ENCODE measurements at places on chromosomes 2 and 18.

- DNase-seq, result no peak
These were observed 166.7 kb downstream of the C1D start for GRCh38 chr2:67896076-67896475.

DNA sequence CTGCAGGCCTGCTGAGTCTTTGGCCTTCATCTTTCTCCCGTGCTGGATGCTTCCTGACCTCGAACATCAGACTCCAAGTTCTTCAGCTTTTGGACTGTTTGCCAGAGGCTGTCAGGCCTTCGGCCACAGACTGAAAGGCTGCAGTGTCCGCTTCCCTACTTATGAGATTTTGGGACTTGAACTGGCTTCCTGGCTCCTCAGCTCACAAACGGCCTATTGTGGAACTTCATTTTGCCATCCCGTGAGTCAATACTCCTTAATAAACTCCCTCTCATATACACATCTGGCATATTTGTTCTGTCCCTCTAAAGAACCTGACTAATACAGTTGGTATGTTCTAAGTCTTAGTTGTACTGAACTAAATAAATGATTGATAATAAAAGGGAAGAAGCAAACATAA, 702.8 kb upstream of the LINC00305 start:
- no peak for DNase-seq

DNA sequence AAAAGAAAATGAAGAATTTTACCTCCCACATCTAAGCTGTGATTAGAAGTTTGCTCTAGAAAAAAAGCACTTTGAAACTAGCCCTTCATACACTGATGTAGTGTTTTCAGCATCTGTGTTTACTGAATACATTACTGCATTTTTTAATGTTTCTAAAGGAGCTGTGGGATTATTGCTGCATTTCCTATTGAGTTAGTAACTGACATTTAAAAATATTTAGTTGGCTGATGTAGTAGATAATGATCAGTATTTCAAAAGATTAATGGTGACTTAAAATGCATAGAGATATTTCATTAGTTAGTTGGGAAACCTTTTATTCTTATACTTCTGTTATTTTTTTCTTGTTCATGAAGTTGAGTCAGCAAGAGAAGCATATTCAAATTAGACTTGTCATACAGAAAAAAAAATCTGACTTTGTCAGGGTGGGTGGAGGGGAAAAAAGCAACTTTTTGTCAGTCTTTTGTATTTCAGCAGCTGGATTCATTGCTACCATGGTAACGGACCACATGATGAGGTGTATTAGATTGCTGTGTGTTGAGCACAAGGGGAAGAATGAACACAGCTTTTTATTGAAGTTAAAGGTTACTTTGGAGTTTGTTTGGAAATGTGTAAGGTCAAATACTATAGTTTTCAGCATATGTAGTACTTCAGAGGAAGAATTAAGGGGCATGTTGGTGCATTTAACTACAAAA, at the start of gene DTNA:
Gene DTNA, plus strand, starts transcription at position 549 of the 692 bp plus-strand sequence. CDS start 45,679 bp downstream, outside the sequence.
- no peak for DNase-seq

GRCh38 chr2:203871371-203871983, 3.9 kb downstream of the CTLA4 start:
- peak; percentile 25 for DNase-seq

- DNase-seq, result no peak
These were observed 44.1 kb downstream of the TTC21B start for GRCh38 chr2:165909466-165909865.

DNA sequence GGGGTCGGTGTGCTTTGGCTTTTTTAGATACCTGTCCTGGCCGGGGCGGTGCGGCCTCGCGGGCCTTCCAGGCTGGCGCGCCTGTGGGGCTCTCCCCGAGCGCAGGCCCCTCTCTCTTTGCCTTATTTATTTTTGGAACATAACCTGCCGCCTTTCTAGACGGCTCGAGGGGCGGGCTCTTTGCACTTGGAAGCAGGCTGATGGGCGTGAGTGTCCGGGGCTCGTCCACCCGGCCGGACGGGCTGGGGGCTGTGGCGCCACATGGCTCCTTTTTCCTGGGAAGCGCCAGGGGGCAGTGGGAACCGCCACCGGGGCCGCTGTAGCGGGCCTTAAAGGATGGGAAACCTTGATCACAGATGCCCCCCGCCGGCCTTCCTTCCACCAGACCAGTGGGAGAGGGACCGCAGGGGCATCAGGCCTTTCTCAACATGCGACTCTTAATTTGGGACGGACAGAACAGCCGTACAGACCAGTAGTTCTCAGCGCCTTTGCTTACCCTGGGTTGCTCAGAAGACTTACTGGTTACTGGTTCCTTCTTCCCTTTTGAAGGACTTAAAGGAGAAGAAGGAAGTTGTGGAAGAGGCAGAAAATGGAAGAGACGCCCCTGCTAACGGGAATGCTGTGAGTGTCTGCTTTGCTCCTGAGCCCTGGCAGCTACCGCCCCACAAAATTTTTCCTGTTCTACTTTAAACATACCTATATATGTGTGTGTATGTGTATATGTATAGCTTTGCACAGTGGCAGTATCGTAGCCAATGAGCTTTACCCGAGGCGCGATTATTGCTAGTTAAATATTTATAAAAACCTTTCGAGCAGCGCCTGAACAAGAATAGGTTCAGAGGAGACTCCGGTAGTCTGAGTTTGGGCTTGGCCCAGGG, 2.7 kb downstream of the PTMA start:
- DNase-seq, result no peak

DNA sequence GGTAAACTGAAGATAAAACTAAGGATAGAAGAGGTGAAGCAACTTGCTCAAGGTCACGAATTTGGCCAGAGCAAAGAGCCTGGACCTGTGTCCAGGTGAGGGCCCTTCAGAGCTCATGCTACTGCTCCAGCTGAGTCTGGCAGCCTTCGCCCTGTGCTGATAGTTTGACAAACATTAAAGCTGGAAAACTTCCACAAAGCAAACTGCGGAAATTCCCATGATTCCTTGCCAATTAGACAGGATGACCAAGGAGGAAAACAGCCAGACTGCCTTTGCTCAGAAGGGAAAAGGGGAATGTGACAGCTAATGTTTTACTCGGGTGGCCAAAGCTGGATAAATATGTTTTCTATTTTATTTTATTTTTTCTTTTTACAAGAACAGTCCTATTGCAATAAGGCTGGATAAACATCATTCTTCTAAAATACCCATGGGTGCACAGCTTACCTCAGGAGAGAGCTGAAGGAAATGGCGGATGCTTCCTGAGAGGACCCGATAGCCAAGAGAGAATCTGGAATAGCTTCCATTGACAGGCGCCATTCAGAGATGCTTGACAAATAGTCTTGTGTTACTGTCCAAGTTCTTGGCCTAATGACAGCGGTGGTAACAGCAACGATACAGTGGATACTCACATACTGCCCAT, 5.3 kb upstream of the CTAGE1 start:
- DNase-seq, result no peak

GRCh38 chr2:219228041-219228910, 1.2 kb downstream of the ATG9A start:
- no peak for DNase-seq

GRCh38 chr2:44550561-44550960, 188.8 kb downstream of the CAMKMT start:
- no peak for DNase-seq

DNA sequence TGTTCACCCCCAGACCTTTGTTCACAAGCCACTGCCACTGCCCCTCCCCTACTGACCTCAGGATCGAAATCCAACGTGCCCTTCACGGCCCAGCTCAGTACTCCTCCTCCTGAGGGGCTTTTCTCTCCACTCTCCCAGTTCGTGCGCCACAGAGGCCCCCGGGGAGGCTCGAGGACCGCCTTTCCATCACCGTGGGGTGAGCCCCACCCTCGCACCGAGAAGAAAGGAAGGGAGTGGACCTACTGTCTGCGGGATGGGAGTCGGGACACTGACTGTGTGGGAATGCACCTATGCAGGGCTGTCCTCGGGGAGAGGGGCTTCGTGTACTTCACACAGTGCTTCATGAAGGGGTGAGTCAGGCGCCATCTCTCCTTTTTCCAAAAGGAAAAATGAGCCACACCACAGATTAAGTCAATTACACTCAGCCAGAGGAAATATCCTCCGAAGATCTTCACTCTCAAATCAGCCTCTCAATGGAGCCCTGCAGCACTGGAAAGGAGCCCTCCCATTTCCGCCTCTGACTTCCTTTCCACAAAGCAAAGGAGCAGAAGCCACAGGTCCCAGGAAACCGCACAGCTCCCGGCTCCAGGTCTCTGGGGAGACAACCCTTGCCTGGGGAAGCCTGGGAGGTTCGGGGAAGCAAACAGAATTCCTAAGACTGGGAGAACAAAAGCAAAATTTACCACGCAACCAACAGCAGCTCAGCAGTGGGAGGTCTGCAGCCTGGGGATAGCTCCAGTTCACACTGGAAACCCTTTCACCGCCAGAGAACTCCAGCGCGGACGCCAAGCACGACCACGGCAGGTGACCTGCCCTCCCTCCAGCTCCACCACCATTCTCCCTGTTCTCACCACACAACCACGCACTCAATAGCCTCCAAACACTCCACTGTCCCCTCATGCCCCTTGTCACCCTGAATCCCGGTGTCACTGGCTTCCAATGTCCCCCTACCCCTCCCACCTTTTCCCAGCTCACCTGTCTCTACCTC, 21.6 kb downstream of the ADCY3 start:
- DNase-seq, result no peak

GRCh38 chr2:26559044-26559405, 81.1 kb upstream of the OTOF start:
- no peak for DNase-seq

- DNase-seq, result no peak
These were observed 1.5 kb upstream of the NR4A2 start for GRCh38 chr2:156333951-156334495.

- DNase-seq, result no peak
These were observed 35.1 kb downstream of the DCDC2C start for GRCh38 chr2:3738454-3738853.

DNA sequence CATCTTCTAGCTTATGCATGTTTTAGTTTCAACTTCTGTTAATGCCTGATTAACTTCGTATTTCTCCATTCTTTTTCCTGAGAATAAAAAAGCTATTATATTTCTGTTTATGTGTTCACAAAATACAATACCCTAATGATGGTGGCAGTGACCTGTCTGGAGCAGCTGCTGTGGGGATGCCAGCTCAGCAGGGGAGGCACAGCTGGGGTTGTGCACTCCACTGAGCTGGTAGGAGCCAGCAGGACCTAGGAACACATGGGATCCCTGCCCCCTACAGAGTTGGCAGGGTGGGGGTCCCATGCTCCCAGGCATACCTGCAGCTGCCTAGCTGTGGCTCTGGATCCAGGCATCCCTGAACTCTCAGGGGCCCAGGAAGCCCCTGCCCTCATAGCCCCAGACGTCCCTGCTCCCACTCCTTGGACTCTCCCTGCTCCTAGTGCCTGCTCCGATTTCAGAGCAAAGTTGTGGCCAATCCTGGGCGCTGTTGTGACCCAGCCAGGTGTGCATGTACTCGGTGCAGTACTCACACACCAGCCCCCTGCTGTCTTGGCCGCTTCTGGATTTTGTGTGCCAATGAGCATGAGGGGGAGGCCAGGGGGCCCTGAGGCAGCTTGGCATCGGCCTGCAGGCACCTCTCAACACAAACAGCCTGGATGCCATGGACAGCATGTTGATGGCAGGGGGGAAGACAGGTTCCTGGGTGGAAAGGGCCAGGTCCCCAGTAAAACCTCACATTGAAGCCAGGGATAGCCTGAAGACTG, 546.0 kb downstream of the ZNF804A start:
- no peak for DNase-seq

GRCh38 chr2:205189301-205189700, 493.0 kb upstream of the NRP2 start:
- DNase-seq, result no peak

- no peak for DNase-seq
These were observed 117.8 kb upstream of the TWIST2 start for GRCh38 chr2:238730001-238730669.

DNA sequence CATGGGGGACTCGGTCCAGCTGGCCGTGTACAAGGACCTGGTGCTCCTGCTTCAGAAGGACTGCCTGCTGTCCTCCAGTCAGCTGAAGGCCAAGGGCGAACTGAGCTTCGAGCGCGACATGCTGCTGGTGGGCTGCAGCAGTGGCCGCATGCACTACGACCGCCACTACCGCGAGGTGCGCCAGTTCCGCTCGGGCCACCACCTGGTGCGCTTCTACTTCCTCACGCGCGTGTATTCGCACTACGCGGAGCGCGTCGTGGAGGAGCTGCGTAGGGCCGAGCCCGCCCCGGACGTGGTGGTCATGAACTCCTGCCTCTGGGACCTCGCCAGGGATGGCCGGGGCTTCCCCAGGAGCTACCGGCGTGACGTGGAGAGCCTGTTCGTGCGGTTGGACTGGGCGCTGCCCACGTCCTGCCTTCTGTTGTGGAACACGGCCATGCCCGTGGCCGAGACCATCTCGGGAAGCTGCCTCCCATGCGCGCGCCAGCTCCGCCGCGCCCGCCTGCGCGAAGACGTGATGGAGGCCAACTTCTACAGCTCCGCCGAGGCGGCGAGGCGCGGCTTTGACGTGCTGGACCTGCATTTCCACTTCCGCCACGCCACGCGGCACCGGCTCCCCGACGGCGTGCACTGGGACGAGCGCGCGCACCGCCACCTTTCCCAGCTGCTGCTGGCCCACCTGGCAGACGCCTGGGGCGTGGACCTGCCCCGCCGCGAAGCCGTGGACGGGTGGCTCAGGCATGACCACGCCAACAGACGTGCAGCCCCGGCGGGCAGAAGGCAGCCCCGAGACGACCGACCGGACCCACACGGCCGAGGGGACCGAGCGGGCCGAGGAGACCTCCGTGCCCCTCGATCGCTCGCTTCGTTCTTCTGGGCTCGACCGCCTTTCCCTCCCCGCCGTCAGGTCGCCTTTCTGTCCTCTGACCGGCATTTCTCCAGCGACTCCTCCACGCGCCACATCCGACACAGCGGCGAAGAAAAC, 293.9 kb upstream of the ERBB4 start:
- no peak for DNase-seq

DNA sequence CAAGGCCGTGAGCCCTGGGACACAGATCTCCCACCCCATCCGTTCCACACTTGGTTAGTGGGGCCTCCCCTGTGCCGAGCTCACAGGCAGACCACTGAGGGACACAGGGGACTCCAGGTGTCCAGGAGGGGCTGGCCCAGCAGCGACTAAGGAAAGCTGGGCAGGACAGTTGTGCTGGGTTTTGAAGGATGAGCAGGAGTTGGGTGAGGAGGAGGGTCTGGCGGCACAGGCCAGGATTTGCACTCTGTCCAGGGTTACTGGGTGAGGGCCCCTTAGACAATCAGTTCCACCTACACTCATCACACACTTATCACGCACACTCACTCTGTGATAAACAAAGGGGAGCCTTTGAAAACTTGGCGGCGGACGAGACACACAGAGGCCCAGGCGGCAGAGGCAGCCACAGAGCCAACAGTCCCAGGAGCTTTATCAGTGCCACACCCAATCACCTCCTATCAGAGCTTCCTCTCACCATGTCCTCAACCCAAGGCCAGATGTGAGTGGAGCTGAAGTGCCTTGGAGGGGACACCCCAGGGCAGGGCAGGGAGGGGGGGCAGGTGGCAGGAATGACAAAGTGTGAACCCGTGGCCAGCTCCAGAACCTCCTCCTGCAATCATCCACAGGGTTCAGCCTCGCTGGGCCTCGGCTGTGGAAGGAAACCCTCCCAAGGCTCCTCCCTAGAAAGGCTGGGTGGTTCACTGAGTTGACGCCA, 26.6 kb downstream of the BIN1 start:
- DNase-seq, result peak; percentile 55

Measured in stimulated activated naive CD4-positive, alpha-beta T cell treated with Interleukin-2 at 50 U/mL for 16 hours (primary cell).